ENCODE measurements at places on chromosomes 7 and 10.
A peak's percentile ranks its signal among the peaks of the same experiment; 100 is the strongest.

DNA sequence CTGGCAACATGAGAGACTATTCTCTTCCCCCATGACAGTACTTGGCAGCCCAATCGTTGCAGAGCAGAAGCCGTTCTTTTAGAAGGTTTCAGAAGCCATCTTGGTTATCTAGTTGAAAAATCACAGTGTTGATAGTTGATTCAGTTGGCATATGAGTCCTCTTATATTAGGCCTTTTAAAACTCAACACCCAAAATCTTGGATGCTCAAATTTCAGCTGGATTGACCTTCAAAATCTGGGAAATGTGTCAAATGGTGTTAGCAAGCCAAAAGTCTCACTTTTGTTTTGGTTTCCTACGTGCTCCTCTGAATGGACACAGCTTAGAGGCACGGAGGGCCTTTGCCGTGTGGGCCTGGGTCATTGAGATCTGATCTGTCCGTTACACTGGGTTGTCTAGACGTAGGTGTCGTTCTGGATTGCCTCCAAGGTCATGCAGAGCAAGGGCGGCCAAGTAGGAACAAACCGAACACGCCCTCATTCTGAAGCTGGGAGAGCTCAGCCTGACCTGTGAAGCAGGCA lies 59.3 kb upstream of the BMPER start:
- no peaks in the 10 kb centered on the region for H3K4me1 ChIP-seq
- no peaks in the 10 kb centered on the region for H3K27me3 ChIP-seq
- no peaks in the 10 kb centered on the region for H3K36me3 ChIP-seq
- no peak for DNase-seq
- peak overlapping the region; percentile 34 for H3K27ac ChIP-seq

DNA sequence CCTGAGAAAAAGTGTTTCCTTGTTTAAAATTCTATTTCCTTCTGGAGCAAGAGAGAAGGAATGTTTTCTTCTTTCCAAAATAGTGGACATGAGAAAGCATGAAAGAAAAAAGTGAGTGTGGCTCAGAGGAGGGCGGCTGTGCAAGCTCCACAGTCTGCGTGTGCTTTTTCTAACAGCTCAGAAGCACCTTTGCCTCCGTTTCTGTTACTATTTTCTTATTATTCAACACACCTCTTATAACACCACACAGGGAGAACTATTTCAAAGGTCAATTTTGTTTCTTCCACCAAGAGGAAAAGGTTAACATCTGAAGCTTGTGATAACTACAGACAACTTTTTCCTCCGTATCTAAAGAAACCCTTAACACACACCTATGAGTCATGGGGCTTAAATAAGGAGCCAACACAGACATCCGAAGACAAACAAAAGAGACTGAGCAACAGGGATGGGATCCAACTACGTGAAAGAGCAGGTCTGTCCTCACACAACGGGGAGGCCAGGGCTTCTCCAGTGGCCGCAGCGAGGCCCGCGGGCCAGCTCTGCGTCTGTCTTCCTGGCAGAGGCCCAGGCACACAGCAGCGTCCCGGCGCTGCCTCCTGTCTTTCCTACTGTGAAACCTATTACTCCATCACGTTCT lies 36.2 kb upstream of the NCAPG2 start:
- no peaks in the 10 kb centered on the region for H3K27me3 ChIP-seq
- no peaks in the 10 kb centered on the region for H3K4me1 ChIP-seq
- H3K4me3 ChIP-seq: no peak overlapping the region
- peaks cover 100% of the 10 kb centered on the region for H3K36me3 ChIP-seq

- no peaks in the 10 kb centered on the region for H3K36me3 ChIP-seq
- H3K4me3 ChIP-seq: no peak overlapping the region
- no peaks in the 10 kb centered on the region for H3K27me3 ChIP-seq
- no peak overlapping the region for H3K27ac ChIP-seq
- H3K4me1 ChIP-seq: no peaks in the 10 kb centered on the region
- no peak for DNase-seq
Measured at GRCh38 chr10:10584161-10584560, 433.5 kb upstream of the CELF2 start.

DNA sequence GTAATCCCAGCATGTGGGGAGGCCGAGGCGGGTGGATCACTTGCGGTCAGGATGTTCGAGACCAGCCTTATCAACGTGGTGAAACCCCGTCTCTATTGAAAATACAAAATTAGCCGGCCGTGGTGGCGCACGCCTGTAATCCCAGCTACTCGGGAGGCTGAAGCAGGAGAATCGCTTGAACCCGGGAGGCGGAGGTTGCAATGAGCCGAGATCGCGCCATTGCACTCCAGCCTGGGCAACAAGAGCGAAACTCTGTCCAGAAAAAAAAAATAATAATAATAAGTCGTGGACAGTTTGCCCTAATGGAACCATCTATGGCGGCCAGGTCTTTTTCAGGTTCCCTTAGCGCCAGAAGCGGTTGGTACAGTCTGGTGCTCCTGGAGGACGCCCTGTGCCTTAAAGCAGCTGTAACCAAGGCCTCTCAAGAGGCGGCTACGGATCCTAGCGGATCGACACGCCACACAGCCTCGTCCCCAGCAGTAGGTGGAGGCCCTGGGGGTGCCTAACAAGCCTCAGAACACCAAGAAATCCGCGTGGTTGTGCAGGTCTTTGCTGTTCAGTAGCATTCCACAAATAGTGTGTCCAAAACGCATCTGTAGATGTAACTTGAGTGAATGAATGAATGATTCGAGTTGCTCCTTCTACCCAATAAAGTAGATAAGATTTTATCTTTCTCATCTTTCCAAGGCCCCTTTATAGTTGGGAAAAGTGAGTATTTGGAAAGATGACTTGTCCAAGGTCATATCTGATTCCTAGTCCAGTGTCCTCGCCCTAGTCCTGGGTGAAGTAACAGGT lies 982 bp downstream of the PGAM1 start:
- no peak for DNase-seq
- H3K4me1 ChIP-seq: peaks cover 30% of the 10 kb centered on the region
- peak overlapping the region; percentile 72 for H3K4me3 ChIP-seq
- H3K27me3 ChIP-seq: no peaks in the 10 kb centered on the region
- H3K36me3 ChIP-seq: peaks cover 32% of the 10 kb centered on the region

- peaks cover 20% of the 10 kb centered on the region for H3K36me3 ChIP-seq
- H3K4me1 ChIP-seq: no peaks in the 10 kb centered on the region
- H3K4me3 ChIP-seq: no peak overlapping the region
- H3K27me3 ChIP-seq: no peaks in the 10 kb centered on the region
Measured at GRCh38 chr10:113879691-113880090, 25.2 kb downstream of the NHLRC2 start.

DNA sequence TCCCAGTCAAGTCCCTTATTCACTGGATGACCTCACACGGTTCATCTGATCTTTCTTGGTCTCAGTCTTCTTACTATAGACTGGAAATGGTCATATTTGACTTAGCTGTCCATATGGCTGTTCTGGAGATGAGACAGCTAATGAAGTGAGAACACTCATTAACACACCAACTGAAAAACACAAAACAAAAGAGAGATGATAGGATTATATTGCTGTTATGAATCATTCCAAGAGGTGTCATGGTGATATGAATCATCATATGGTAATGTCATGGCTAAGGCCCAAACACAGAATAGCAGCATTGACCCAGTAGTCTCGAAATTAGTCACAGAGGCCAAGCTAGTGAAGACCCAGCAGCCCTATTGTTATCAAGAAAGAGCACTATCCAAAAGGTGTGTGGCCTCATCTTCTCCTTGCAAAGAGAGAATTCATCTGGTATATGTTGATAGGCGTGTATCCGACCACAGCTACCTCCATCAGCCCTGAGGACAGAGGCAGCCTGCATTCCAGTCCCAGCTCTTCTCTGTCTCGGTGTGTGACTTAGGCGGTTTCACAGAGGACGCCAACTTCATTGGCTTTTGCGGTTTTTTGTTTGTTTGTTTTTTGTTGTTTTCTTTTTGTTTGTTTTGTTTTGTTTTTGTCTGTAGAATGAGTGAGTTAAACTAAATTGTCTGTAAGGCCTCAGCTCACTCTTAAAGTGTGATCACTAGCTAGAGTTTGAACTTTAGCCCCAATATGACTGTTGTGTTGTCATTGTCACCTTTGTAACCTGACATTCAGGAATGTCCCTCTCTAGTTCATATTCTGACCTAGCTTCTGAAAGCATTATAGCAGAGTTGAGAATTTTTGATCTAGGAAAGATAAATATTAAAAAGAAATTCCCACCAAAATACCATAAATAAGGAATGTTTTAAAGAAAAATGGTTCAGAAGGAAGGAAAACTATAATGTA lies 97.4 kb upstream of the PDCD4 start:
- DNase-seq: no peak
- H3K4me3 ChIP-seq: no peak overlapping the region
- no peak overlapping the region for H3K27ac ChIP-seq
- H3K27me3 ChIP-seq: no peaks in the 10 kb centered on the region

DNA sequence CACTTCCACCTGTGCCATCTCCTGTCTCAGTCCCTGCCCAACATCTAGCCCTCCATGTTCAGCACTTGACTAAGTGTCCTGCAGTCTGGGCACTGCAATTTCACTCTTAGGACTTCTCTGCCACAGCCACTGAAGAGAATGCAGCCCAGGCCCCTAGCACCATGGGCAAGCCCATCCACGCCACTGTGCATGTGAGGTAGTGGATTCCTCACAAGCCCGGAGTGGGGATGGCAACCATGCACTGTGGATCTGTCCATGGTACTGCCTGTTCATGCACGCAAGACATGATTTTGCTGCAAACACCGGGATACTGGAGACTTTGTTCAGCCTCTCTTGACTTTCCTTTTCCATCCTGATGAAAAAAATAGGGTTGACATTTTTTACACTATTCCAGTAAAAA lies 12.3 kb downstream of the DDC start:
- H3K27ac ChIP-seq: no peak overlapping the region
- H3K4me3 ChIP-seq: no peak overlapping the region
- H3K27me3 ChIP-seq: no peaks in the 10 kb centered on the region
- DNase-seq: no peak

- no peaks in the 10 kb centered on the region for H3K36me3 ChIP-seq
- no peak overlapping the region for H3K4me3 ChIP-seq
- H3K27me3 ChIP-seq: no peaks in the 10 kb centered on the region
- no peaks in the 10 kb centered on the region for H3K4me1 ChIP-seq
- DNase-seq: no peak
- H3K27ac ChIP-seq: no peak overlapping the region
Measured at GRCh38 chr10:4595719-4596319, 230.2 kb upstream of the AKR1E2 start.

DNA sequence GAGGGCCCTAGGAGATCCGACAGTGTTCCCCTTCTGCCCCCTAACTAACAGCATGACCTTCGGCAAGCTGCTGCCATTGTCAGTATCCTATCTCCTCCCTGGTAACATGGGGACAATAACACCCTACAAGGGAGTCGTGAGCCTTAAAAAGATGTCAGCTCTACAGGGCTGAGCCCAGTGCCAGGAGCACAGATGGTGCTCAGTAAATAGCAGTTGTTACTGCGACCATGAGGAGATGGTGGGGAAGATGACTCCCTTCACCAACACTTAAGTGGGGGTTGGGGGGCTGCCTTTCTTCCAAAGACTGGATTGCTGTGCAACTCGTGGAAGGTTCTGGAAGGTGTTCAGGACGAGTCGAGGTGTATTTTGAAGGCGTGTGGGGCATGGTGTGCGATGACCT lies 29.5 kb upstream of the C10orf120 start:
- no peak for DNase-seq
- H3K36me3 ChIP-seq: no peaks in the 10 kb centered on the region
- H3K27ac ChIP-seq: no peak overlapping the region
- no peaks in the 10 kb centered on the region for H3K27me3 ChIP-seq
- H3K4me1 ChIP-seq: no peaks in the 10 kb centered on the region
- no peak overlapping the region for H3K4me3 ChIP-seq

DNA sequence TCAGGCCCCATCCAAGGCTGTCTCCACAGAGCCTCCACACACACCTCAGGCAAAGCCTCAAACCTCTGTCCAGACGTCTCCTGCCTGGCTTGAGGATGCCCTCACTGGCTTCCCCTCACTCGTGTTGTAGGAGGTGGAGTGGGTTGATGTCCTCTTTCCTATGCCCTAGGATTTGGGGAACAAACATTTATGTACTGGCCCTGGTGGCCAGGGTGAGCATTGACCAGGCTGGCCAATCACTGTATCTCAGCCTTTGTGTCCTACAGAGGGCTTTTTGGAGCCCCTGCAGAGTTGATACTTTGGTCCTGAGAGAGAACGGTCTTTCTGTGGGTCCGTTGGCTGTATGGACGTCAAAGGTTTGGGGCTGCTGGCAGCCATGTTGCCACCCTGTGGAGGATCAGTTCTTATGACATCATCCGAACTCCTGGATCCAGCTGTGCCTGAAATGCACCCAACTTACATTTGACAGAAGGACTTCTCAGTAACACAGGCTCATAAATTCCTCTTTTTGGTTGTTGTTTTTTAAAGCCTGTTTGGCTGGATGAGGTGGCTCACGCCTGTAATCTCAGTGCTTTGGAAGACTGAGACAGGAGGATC lies 2.3 kb upstream of the GRID2IP start:
- H3K27ac ChIP-seq: no peak overlapping the region
- no peaks in the 10 kb centered on the region for H3K27me3 ChIP-seq
- no peaks in the 10 kb centered on the region for H3K36me3 ChIP-seq
- no peak for DNase-seq

GRCh38 chr10:75430000-75430763 lies 1.2 kb upstream of the LRMDA start:
- no peaks in the 10 kb centered on the region for H3K36me3 ChIP-seq
- peak; percentile 80 for DNase-seq
- H3K27me3 ChIP-seq: no peaks in the 10 kb centered on the region
- peaks cover 3% of the 10 kb centered on the region for H3K4me1 ChIP-seq
- peak overlapping the region; percentile 64 for H3K27ac ChIP-seq
- H3K4me3 ChIP-seq: no peak overlapping the region

DNA sequence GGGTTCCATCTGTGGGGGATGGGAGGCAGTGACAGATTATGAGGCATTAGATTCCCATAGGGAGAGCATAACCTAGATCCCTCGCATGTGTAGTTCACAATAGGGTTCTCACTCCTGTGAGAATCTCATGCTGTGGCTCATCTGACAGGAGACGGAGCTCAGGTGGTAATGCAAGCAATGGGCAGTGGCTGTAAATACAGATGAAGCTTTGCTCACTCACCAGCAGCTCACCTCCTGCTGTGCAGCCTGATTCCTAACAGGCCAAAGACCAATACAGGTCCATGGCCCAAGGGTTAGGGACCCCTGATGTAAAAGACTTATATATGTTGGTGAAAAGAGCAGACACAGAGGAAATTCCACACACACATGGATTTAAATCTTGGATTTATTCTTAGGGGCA lies 370.2 kb downstream of the NRG3 start:
- H3K4me3 ChIP-seq: no peak overlapping the region
- H3K36me3 ChIP-seq: no peaks in the 10 kb centered on the region
- no peak for DNase-seq
- H3K27ac ChIP-seq: no peak overlapping the region
- no peaks in the 10 kb centered on the region for H3K27me3 ChIP-seq

GRCh38 chr10:8114741-8115617 lies 60.5 kb downstream of the GATA3 start:
- H3K4me1 ChIP-seq: no peaks in the 10 kb centered on the region
- no peaks in the 10 kb centered on the region for H3K36me3 ChIP-seq
- DNase-seq: no peak
- H3K27ac ChIP-seq: no peak overlapping the region
- peaks cover 3% of the 10 kb centered on the region for H3K27me3 ChIP-seq

GRCh38 chr7:140222814-140223213 lies 46.0 kb upstream of the KDM7A start:
- H3K4me3 ChIP-seq: no peak overlapping the region
- no peaks in the 10 kb centered on the region for H3K36me3 ChIP-seq
- H3K4me1 ChIP-seq: no peaks in the 10 kb centered on the region
- H3K27ac ChIP-seq: no peak overlapping the region
